HT1080 (cell line): ENCODE measurements at places on chromosomes 12 and 14.

DNA sequence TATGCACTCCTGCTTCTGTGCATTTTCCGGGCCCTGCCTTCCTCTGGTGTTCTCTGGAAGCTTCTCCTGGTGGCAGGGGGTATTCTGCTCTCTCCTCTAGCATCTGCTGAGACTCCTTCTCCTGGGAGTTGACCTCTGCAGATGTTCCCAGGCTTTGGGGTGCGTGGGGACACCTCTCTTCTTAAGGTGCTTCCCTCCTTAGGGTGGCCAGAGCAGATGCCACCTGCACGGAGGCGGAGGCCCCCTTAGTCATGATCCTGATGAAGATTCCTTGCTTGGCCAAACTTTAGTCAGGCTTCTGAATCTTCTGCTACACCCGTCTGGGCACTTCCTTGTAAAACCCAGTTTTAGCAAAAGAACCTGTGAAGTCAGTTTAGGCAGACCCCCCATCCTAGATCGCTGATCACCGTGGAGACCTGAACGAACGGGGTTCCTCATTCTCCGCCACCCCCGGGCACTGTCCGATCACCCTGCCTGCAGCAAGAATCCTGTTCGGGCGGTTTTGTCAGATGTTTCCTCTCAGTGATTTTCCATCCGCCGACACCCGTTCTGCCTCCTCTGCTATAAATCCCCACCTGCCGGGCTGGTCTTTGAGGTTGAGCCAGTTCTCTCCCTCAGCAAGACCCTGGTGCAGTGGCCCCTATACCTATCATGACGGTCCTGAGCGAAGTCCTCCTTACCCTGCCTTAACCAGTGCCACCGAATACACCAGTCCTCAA, 111.9 kb downstream of the CALM1 start:
- no peak for DNase-seq

DNA sequence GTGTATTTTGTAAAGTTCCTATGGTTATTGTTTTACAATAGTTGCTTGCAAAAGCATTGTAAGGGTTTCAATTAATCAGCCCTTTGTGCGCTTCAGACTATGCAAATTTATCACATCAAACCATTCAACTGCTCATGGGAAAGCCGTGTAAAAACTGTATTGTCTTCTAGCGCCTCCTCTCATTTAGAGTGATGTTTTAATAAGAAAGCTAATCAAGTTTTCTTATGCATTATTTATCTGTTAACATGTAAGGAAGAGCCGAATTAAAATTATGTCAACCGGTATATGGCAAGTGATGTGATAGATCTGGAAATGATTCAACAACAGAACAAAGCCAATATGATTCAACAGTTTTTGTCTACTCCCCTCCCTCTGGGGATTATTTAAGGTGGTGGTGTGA, 92.5 kb upstream of the RFX4 start:
- DNase-seq = no peak

GRCh38 chr14:61051051-61051450, 70.0 kb downstream of the SLC38A6 start:
- DNase-seq = no peak

DNA sequence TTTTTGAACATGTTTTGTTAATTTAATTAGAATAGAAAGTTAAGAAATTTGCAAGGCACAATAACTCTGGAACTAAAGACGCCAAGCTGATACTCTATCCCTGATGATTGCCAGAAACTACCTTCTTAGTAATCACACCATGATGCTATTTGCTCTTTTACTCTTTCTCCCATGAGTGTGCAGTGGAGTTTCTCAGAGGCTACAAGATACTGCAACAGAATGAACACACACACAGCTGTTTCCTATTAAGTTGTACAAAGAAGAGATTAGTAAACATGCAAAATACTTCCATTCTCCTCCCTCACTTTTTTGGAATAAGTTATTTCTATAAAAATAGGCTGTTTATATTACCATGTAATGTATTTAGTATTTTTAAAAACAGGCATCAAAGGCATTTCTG, 1367.5 kb downstream of the AACS start:
- DNase-seq = no peak

DNA sequence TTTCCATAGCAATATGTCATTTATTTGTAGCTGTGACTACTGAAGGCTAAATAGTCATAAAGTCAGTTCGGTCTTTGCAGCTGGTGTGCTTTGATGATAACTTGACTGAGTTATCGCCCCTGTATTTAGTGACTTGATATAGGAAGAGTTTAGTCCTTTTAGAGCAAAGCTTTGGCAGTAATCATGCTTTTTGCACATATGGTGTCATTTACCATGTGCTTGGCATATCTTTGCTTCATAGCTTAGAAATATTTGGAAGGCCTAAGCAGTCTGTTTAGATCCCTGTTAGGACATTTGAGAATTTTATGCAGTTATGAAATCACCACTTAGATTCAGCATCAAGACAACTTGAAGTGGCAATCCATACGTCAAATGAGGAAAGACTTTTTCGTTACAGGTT, 31.6 kb downstream of the POLR3B start:
- DNase-seq = no peak

GRCh38 chr12:22409377-22410164, 75.1 kb upstream of the ST8SIA1 start:
- no peak for DNase-seq

- DNase-seq = no peak
Measured at GRCh38 chr12:4302881-4303280, 18.1 kb upstream of the TIGAR start.

DNA sequence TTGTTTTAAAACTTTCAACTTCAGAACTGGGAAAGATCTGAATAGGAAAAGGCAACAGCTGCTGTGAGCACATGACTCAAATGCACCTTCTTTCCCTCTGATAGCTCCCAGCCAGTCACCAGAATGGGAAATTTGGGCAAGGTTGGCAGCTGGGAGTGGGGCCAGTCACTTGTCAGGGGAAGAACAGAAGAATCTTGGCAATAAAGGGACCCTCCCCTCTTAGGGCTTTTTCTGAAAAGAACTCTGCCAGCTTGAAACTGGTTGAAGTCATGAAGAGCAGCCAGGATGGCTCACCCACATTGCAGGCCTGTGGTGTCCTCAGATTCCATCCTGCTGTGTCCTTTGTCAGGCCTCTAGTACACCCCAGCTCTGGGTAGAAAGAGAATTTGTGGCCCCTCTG, 10.3 kb upstream of the RIC8B start:
- no peak for DNase-seq

DNA sequence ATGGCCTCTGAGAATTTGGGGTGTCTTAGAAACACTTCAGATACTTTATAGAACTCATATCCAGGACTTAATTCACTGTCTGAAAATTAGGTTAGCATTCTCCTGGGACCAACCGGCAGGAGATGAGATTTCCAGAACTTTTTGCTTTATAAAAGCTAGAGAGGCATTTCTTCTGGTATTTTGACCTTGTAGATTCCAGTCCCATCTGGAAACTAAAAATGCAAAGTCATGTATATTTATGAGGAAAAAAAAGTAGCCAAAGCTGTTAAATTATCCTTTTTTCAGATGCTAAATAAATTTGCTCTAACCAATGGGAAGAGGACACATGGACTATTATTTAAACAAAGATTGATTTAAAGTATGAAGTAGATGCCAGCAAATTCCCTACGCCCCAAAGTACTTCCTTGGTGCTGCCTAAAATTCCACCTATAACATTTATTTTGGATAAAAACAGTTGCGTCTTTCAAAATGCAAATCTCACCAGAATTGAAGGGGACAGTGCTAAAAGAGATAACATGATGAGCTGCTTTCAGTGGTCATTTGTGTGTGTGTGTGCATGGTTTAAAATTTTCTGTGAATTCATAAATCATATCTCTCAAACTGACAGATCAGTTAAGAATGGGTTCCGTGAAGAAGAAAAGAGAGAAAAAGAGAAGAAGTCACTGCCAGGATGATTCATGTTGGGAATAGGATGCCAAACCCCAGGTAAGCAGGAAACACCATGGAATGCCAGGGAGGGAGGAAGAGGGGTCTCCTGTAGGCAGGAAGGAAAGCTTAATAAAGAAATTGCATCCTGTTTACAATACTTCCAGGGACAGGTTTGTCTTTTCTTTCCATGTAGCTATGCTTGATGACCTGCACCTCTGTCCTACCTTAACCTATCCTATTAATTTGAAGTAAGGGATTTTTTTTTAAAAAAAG, 97.7 kb upstream of the RGS6 start:
- no peak for DNase-seq

- DNase-seq = no peak
Measured at GRCh38 chr14:102360388-102360787, 2.3 kb downstream of the CINP start.

- no peak for DNase-seq
Measured at GRCh38 chr12:116880213-116880816, 926 bp downstream of the HRK start.

DNA sequence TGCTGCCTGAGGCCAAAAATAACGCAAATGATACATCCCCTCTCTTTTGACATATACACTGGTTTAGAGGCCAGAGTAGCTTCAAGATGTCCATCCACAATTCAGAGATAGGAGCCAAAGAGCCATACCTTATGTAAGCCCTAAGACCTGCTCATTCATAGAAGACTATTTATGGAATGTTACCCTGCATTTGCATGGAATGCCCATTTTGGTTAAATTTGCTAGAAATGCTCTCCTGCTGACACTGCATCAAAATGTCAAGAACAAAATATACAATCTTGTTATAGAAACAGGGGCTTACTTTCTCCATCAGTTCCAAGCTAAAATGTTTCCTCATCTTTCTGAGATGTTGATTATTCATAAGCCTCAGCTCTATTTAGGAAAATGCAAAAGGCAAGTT, 183.3 kb upstream of the CDKN3 start:
- DNase-seq = no peak

- DNase-seq = peak; percentile 28
Measured at GRCh38 chr12:103273645-103274044, 222.1 kb downstream of the C12orf42 start.

DNA sequence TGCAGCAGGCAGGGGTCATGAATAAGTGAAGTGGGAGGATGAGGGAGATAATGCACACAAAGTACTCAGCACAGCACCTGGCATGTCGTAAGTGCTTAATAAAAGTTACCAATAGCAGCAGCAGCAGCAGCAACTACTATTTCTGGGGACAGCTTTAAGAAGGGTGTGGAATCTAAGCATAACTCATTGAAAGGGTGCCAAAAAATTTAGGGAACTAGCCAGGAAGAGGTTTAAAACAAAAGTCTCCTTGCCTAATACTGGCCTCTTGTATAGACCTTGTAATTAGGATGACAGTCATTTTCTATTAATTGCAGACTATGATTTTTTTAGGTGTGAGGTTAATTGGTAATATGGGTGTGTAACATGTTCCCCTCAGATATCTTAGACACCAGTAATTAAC, 179.9 kb downstream of the PTPN11 start:
- DNase-seq = no peak

- DNase-seq = no peak
Measured at GRCh38 chr14:87434680-87435079, 558.3 kb downstream of the GALC start.

GRCh38 chr14:33480071-33480886, 470.6 kb downstream of the EGLN3 start:
- DNase-seq = no peak

- DNase-seq = peak; percentile 55
Measured at GRCh38 chr14:105527826-105528585, 1.6 kb downstream of the TMEM121 start.

- DNase-seq = no peak
Measured at GRCh38 chr14:96341323-96341722, 21.8 kb downstream of the ATG2B start.

DNA sequence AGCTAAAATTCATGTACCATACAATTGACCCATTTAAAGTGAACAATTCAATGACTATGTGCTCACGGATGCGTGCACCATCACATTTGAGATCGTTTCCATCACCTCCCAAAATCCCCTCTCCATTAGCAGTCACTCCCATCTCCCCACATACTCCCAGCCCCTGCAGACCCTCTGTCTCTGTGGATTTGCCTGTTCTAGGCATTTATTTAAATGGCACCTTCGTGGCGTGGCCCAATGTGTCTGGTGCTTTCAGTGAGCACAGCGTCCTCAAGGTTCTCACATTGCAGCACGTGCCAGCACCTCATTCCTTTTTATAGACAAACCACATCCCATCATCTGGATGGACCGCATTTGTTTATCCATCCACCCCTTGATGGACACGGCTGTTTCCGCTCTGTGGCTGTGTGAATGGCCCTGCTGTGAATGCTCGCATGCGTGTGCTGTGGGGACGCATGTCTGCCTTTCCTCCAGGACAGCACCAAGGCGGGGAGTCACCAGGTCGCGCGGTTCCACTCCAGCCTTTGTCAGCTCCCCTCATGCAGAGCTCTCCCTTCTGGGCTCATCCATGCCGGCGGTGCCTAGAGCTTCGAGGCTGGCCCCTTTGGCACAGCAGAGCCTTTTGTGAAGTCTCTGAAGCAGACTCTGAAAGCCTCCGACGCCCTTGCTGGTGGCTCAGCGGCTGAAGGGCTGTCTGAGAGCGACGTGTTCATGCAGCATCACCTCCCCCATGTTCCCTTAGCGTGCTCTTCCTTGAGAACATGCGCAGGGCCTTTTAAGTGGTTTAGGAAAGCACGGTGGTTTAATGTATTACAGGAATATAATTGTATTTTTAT, 184.4 kb downstream of the KIF26A start:
- peak; percentile 10 for DNase-seq

- DNase-seq = peak; percentile 4
Measured at GRCh38 chr12:41683513-41684240, 461.0 kb downstream of the GXYLT1 start.

GRCh38 chr12:120397824-120398540, 29.0 kb upstream of the MSI1 start:
- DNase-seq = no peak

DNA sequence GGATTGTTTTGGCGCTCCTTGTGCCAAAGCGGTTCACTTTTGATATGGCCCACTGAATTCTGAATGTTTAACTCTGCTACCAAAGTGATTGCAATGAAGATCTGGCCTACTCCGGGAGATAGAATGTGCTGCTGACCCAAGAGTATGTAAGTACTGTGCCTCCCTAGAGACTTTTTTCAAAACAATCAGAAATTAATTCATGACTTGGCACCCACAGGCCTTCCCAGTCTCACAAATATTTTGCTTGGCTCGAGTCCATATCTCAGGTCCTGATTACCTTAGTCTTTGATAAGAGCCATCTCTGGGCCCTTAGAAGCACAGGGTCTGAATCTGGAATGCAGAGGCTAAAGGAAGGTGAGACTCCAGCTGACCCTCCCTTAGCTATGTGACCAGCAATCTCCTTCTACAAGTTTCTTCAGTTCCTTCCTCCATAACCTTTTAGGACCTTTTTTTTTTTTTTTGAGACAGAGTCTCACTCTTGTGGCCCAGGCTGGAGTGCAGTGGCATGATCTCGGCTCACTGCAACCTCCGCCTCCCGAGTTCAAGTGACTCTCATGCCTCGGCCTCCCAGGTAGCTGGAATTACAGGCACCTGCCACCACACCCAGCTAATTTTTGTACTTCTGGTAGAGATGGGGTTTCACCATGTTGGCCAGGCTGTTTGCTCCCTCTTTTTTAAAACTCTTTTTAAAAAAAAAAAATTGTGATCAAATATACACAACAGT, 49.5 kb upstream of the METAP2 start:
- no peak for DNase-seq

- DNase-seq = no peak
Measured at GRCh38 chr12:104496336-104496735, 39.6 kb downstream of the CHST11 start.

GRCh38 chr14:81363746-81364378, 36.3 kb downstream of the STON2 start:
- DNase-seq = no peak

- no peak for DNase-seq
Measured at GRCh38 chr12:112828541-112828940, 37.0 kb downstream of the RPH3A start.
